ENCODE measurements at places on chromosomes 2 and 18.
A peak's percentile ranks its signal among the peaks of the same experiment; 100 is the strongest.

DNA sequence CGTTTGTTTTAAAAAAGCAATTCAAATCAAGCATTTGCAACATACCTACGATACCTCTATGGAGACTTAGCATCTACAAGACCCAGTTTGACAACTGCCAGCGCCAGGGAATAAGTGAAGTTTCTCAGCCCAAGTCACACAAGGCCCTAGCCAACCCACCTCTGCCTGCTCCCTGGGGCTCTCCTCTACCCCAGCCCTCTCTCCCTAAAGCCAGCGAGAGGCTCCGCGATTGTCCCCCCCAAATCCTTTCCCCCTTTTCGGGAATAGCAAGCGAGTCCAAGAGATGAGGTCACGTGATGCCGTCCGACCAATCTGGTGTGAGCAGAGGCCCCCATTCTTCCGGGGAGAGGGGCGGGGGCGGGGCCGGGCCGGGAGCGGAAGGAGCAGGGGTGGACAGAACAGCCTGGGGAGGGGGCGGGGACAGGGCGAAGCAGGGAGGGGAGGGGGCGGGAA is 102.2 kb upstream of the RAB6C start:
- DNase-seq: peak; percentile 59

- DNase-seq: no peak
Measured at GRCh38 chr2:54895730-54896129, 154.5 kb downstream of the RTN4 start.

DNA sequence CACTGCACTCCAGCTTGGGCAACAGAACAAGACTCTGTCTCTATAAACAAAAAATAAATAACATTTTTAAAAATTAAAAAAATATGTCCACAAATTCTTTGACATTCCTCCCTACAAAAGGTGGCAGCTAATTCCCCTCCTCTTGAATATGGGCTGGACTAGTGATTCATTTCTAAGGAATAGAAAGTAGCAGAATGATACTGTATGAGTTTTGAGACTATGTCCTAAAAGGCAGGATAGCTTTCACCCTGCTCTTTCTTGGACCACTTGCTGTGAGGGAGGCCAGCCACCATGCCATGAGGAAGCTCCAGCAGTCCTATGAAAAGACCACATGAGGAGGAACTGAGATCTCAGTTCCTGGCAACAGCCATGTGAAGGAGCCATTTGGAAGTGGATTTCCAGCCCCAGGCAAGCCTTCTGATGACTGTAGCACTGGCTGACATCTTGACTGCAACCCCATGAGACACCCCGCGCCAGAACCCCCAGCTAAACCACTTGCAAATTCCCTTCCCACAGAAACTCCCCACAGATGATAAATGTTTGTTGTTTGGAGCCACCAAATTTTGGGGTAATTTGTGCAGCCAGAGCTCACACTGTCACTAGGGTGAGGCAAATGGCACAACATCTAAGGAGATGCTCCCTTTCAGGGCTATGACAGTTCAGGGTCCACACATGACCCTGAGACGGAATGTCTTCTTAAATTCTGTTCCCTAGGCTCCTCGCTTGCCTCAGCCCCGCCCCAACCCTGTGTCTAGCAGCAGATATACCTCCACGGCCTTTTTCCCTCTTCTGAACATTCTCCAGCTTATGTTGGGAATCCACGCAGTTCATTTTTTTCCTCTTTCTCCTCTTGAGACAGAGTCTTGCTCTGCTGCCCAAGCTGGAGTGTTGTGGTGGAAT is 17.1 kb upstream of the ATOH8 start:
- no peak for DNase-seq

- DNase-seq: no peak
Measured at GRCh38 chr2:79181617-79182016, 22.1 kb upstream of the REG3A start.

GRCh38 chr2:174176898-174177297 is 71.4 kb downstream of the OLA1 start:
- DNase-seq: no peak

DNA sequence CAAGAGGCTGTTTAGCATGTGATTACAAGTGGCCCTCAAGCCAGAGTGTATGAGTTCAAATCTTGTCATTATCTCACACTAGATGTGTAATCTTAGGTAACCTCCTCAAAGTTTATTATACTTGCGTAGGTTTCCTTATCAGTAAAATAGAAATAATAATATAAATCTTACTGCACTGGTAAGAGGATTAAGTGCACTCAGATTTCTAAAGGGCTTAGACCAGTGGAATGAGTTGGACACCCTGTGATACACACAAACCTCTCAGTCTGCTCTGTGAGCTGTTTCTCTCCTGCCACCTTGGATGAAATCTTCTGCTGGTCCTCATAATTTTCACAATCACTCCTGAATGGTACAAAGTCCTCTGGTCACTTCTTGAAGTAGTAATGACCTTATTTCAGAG is 145.4 kb upstream of the ZNF516 start:
- DNase-seq: no peak

GRCh38 chr2:157792335-157793052 is 83.6 kb downstream of the ACVR1 start:
- DNase-seq: no peak

DNA sequence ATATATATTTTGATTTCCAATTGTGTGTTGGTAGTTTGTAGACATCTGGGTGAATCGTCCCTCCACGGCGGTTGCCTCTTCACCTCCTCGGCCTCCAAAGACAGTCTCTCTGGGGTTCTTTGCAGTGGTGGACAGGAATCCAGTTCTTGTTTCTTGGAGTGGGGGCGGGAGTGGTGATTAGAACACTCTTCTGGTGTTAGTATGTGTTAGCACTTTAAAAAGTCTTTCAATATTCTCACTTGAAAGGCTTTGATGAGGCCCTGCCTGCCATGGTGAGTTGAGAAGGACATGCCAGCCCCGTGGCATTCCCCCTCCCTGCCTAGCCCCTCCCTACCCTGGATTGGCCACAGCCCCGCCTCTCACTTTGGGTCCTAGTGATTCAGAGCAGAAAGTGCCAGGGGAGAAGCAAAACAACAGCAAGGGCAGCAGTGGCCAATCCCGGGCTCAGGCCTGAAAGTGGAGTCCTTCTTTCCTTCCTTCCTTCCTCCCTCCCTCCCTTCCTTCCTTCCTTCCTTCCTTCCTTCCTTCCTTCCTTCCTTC is 316.8 kb upstream of the HS6ST1 start:
- no peak for DNase-seq

- DNase-seq: no peak
Measured at GRCh38 chr2:26575836-26576564, 65.2 kb downstream of the CIB4 start.
